Fibroblast of upper back skin (primary cell): ENCODE measurements at places on chromosomes 2 and 18.

- DNase-seq = no peak
Measured at GRCh38 chr2:8581234-8581561, 100.7 kb upstream of the ID2 start.

DNA sequence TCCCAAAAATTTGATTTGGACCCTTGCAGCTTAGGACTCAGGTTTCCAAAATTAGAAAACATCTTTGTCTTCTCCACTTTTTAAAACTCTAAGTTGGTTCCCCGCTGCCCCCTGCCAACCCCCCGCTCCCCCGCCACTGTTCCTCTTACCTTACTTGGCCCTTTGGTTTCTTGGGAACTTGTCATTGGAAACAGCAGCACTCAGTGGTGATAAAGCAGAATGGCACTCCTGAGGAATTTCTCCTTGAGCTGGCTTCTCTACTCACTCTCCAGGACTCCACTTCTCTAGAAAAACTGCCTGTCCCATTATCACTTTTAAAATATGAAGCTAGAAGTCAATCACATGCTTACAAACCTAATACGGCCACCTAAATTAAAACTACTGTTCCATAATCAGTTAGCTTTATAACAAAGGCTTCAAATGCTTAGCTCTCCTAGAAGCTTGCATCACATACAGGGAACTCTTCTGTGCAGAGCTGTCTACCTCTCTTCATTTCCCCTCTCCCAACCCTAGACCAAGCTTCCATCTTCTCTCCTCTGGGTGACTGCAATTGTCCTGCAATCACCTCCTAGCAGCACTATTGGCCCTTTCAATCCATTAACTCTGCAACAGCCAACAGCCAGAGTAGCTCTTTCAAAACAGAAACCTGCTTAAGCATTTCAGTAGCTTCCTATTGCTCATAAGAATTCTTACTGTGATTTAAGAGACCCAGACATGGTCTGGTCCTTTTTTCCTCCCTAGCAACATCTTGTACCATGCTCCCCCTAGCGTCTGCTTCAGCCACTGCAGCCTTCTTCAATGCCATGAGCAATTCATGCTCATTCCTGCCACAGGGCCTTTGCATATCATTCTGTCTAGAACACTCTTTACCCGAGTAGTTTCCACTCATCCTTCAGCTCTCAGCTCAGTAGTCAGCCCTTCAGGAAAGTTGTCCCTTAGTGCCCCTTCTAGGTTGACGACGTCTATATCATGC lies 15.2 kb upstream of the PLEKHM3 start:
- DNase-seq = peak; percentile 73

GRCh38 chr18:5058768-5059695 lies 138.0 kb downstream of the AKAIN1 start:
- peak; percentile 25 for DNase-seq

DNA sequence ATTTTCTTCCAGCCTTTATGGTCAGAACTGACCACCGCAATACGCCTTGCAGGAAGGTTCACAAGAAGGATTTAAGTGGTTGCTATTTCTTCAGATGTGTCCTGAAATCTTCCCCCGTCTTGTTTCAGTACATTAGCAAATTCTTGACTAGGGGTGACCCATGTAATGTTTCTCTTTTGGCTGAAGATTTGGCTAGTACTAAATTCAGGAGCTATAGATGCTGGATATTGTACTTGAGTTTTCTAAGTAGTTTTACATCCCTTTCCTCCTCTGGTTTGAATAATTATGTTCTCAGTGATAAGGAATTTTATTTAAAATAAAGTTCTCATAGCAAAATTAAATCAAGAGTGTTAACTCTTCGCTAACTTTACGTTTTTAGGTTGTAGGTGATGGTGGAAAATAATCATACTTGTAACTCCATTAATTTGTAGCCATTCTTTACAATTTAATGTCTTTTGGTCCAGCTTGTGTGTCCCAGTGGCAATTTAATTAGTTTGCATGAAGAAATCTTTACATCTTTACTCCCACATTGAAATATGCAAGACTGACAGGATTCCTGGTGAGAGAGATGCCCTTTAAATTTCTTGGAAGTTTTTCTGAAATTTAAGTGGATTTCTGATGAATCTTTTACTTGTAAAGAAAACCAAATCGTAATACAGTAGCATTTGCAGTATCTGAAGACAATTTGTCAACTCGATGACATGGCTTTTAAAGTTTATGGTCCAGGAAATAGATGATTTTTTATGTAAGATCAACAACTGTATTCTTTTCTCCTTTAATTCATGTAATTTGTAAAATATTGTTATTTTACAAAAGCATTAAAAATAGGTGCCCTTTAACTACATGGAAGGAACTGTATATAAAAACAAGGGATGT lies 2.8 kb downstream of the PHLPP1 start:
- no peak for DNase-seq

GRCh38 chr2:119383410-119384140 lies 16.8 kb downstream of the DBI start:
- DNase-seq = no peak

GRCh38 chr2:174761837-174762236 lies 2.4 kb downstream of the CHRNA1 start:
- no peak for DNase-seq

DNA sequence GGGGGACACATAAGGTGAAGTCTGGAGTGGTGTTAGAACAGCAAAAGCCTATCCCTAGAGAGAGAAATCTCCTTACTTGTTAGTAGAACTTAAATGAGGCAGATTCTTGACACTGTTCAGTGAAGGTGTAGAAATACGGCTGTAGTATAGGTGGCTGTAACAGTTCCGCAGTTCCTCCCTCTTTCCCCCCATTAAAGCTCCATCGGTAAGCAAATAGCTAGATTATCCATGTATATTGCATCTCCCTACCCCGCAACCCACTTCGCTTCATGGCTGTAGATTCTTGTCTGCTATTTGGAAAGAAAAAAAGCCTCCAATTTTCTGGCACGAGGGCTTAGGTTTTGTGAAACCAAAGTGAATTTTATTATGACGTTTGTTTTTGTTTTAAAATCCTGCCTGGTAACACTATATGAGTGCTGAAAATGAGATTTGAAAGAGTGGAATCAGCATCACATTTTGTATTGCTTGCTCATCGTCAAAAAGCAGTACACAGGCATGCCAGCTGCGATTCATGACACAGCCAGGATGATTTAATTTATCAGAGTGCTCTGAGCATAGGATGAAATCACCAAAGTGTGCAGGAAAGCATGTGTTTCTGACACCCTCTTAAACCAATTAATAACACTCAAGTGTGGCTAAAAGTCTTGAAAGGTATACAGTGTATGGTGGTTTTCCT lies 1.4 kb downstream of the FAM171B start:
- peak; percentile 65 for DNase-seq

DNA sequence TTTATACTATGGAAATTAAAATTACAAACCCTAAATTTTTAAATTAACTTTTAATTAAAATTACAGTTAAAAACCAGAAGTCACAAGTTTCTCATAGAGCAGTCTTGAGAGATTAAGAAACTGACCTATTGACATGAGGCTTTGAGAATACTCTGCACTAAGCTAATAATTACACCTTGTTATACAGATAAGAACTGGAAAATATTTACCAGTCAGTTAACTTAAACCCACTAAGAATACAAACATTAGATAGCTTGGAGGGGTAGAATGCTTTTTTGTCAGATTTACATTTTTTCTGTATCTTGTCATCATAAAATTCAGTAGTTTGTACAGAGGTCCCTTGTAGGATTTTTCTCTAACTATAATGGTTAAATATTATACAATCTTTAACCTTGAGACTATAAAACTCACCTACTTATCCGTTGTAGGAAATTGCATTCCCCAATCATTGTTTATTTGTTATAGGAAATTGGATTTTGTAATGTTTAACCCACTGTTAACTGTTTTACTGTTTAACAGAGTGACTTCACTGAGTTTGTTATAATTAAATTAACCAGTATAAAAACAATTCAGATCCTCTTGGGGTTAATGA lies 219.7 kb upstream of the PKDCC start:
- DNase-seq = no peak

DNA sequence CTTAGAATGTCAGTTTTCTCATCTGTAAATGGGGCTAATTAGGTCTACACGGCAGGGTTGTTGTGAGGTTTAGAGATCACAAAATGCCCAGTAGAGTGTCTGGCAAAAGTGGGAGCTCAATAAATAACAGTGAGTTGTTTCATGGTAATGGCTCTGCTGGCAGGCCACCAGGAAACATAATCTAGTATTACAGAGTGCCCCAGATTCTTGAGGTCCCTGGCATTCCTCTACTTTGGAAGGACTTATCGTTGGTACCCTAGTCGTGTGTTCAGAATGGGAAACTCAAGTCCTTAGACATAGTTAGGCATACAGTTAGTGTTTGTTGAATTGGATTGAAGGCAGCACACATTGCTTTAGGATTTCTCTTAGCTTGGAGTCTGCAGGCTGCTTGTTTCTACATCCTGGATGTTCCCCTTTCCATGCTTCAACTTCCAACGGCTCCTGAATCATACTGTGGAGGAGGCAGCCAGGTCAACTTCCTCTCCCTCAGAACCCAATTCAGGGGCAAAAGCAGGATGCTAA lies 161.5 kb upstream of the FOSL2 start:
- peak; percentile 58 for DNase-seq
